Activated naive CD4-positive, alpha-beta T cell treated with anti-CD3 and anti-CD28 coated beads, Interleukin-2, amount 10 ng/mL, durations not matched to agents 7 days and 5 days (primary cell): ENCODE measurements at places on chromosomes 6 and 20.

GRCh38 chr6:105409734-105410133, 6.9 kb upstream of the PREP start:
- no peak for DNase-seq

DNA sequence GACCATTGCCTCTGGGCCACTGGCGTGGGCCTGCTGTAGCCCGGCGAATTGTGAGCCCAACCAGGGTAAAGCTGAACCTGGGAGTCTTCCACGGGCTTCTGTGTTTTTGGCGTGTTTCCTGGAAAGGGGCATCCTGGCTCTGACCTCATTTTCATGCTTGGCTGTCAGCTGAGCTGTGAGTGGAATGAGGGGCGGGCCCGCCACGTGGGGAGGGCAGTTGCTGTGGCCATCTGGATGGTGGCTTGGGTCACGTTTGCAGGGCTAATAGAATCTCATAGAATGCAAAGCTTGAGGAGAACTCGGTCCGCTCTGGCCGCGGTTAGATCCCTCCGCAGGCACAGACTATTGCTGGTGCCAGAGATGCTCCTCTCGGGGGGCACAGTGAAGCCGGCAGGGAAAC, 263.0 kb downstream of the SMOC2 start:
- DNase-seq = no peak

DNA sequence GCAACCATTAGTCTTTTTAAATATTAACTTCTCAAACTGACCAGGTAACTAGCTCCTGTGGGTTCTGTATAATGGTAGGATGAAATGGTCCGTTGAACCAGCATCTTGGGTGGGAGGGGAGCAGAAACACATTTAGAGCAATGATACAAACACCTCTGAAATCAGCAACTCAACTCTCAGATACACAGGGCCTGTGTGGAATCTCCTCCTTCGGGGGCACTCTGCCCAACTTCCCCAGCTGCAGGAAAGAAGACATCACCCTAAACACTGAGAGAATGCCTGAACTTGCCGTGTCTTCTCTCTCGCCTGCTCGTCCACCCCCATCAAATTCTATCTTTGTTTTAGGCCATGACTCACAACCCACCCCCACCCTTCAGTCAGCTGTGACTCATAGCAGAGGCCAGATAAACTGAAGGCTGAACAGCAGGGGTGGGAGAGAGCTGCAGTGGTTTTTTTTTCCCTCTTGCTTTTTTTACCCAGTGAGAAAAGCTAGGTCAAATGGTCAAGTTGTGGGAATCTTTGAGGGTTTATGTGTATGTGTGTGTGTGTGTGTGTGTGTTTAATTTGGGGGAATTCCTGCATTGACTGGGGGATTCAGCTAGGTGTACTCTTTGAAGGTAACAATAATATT, 593.4 kb upstream of the JAG1 start:
- DNase-seq = no peak

DNA sequence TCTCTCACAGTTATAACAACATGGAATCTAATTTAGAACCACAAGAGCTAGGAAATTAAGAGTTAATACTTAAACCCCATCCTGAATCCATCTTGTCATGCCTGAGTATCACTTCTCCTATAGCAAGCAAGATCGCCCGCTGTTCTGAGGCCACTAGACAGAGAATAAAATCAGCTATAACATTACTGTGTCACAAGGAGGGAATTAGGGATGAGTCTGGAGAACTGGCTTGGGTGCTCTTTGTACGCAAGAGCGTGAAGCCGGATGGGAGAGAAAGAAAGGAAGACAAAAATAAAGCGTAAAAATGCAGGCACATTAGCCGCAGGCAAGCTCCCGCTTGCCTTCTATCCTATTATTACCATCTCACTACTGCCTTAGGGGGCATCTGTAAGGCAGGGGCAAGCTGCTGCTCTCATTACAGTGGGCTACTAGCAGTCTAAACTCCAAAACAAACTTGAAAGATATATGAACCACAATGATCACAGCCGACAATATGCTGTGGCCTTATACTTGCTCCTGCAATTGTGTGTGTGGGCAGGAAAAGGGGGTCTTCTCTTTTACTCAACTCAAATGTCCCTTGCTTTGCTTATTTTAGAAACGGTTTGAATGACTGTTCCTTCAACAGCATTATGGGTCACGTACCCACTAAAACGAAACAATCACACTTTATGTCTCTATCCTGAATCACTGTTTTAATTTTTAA, 81.9 kb downstream of the GJA10 start:
- no peak for DNase-seq

DNA sequence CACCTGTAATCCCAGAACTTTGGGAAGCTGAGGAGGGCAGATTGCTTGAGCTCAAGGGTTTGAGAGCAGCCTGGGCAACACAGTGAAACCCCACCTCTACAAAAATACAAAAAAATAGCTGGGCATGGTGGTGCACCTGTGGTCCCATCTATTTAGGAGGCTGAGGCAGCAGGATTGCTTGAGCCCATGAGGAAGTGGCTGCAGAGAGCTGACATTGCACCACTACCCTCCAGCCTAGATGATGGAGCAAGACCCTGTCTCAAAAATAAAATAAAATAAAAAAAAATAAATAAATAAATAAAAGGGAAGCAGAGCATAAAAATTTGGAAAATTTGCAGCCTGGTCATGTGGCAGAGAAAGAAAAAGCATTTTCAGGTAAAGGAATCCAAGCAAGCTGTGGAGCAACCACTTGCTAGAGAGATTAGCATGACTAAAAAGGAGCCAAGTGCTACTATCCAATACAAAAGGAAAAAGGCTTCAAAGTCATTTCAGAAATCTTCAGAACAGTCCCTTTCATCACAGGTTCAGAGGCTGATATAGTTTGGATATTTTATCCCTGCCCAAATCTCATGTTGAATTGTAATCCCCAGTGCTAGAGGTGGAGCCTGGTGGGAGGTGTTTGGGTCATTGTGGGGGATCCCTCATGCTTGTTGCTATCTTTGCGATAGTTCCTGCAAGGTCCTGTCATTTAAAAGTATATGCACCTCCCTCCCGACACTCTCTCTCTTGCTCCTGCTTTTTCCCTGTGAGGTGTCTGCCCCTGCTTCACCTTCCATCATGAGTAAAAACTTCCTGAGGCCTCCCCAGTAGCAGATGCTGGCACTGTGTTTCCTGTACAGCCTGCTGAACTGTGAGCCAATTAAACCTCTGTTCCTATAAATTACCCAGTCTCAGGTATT, 11.2 kb upstream of the TTK start:
- DNase-seq = no peak

- no peak for DNase-seq
Observed at GRCh38 chr6:154511791-154512190, 1.3 kb upstream of the CNKSR3 start.

GRCh38 chr6:134007077-134007476, 45.3 kb downstream of the SLC2A12 start:
- DNase-seq = no peak

GRCh38 chr6:30204116-30204515, 9.1 kb downstream of the TRIM26 start:
- no peak for DNase-seq

- no peak for DNase-seq
Observed at GRCh38 chr20:43238833-43239232, 49.1 kb upstream of the PTPRT start.

- DNase-seq = peak; percentile 5
Observed at GRCh38 chr6:44537306-44538049, 150.0 kb downstream of the CDC5L start.

DNA sequence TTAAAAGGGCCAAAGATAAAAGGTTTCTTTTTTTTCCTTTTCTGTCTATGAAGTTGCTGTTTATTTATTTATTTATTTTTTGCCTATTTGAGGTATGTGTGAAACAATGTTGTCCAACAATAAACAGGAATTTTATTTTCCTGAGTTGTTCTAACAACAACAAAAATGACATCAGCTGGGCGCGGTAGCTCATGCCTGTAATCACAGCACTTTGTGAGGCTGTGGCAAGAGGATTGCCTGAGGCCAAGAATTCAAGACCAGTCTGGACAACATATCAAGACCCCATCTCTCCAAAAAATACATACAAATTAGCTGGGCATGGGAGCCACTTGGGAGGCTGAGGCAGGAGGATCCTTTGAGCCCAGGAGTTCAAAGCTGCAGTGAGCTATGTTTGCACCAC, 44.1 kb downstream of the MGME1 start:
- DNase-seq = no peak

DNA sequence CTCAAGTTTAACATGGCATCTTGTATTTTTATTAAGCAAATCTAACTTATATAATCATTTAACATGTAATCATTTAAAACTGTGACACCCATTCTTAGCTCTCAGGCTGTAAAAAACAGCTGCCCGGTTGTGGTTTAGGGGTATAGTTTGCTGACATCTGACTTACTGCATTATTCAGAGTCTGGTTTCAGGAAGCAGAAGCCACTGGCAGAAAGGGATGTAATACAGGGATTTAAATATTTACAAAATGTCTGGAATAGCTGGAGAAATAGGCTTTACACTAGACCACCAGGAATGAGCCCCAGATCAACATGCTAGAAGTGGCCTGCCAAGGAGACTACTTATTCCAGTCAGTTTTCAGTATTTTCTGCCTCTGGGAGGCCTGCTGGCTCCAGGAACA, 421.1 kb downstream of the CD109 start:
- no peak for DNase-seq

DNA sequence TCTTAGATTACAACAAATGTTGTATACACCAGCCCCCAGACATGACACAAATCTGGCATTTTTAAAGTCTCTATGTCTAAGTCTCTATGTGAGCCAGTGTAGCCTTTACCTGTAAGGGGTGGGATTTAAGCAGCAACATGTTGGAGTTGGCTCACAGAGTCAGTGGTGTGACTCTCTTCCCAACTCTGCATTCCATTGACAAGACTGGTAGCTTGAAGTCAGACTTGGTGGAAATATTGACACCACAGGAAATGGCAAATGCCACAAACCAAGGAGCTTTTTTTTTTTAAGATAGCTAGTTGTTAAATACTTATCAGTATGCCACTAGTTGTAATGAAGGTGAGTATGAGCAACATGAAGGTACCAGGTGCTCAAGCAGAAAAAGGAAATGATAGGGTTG, 103.1 kb upstream of the SMLR1 start:
- DNase-seq = no peak

GRCh38 chr6:53725791-53726575, 60.4 kb upstream of the KLHL31 start:
- peak; percentile 80 for DNase-seq

DNA sequence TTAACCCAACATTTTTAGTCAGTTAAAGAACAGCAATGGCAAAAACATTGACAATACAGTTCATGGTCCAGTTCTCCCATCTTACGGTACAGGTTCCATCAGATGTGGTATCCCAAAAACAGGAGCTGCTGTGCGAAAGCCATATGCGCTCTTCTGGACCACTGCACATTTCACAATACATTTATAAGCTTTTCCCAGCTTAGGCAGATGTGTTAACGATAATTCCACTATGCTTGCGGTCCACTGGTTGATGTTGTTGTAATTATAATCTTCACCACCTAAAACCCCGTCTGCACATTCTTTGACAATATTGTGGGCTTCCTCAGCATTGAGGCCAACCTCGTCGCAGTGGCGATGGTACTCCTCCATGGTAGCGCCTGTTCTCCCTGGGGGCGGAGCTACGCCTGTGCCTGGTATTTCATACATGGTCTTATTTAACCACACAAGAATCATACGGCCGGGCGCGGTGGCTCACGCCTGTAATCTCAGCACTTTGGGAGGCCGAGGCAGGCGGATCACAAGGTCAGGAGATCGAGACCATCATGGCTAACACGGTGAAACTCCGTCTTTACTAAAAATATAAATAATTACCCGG, 52.0 kb downstream of the BFSP1 start:
- DNase-seq = no peak

GRCh38 chr20:19403549-19403948, 191.1 kb downstream of the SLC24A3 start:
- DNase-seq = no peak

GRCh38 chr20:38063911-38064530, 30.5 kb downstream of the RPRD1B start:
- DNase-seq = no peak

- DNase-seq = no peak
Observed at GRCh38 chr6:11164717-11165646, 53.5 kb upstream of the ERVFRD-1 start.

GRCh38 chr6:24630856-24631505, 15.0 kb downstream of the KIAA0319 start:
- DNase-seq = no peak

GRCh38 chr6:40930555-40930954, 108.5 kb downstream of the UNC5CL start:
- DNase-seq = no peak

DNA sequence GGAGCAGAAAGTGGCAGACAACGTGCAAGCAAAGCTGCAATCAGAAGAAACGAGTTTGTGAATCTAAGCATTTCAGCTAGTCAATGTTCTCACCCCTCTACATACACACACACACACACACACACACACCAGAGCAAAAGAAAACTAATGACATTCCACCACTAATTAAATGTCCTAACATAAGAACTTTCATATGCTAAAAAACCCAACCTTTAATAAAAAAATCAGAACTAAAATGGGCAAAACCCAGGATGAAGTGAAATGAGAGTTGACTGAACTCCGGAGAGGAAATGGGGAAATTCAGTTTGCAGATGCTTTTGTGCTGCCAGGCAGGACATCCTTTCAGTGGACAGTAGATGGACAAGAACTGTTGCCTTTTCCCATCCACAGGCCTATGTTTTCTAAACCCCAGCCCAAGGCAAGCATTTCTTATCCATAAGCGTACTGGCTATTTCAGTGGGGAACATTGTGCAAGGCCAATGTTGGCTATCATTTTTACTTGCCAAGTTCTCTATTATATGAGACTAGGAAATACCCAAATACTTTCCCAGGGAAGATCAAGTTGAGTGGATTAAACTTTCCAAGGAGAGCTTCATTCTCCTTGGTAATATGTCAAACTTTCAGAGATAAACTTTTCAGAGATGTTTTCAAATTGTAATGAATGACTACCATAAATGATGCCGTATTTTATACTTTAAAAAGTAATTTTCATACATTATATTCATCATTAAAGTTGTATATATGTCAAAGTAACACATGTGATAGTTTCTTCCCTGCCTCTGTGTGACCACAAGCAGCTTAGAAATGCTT, 27.3 kb downstream of the RIN2 start:
- no peak for DNase-seq

DNA sequence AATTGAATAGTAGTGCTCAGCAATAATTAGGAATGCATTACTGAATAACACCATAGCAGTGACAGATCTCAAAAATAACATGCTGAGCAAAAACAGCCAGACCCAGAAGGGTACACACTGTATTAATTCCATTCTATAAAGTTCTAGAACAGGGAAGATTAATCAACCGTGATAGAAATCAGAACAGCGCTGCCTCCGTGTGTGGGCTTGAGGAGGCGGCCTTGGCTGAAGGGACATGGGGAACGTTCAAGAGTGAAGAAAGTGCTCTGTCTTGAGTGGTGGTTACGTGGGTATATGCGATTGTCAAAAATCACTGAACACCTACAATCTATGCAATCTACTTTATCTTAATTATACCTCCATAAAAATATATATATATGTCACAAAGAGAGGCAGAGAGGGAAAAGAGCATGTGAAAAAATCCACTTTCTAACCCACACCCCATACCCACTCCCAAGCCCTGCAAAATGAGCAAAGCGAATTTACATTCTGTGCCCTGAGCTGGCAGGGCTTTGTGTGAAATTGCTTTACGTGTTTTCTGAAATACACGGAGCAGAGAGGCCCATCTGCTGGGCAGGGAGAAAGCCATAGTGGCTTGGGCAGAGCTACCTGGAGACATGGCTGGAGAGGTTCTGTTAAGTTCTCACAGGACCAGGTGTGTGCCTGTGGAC, 74.4 kb downstream of the NFATC2 start:
- DNase-seq = no peak
